ENCODE measurements at places on chromosomes 1 and 21. TPM values are rescaled to one million over a fixed set of nuclear protein-coding genes. Genes with fewer than 3 reads are reported as not detected.

- DNase-seq = no peak
Observed at GRCh38 chr1:36925251-36925650, 109.1 kb downstream of the GRIK3 start.

DNA sequence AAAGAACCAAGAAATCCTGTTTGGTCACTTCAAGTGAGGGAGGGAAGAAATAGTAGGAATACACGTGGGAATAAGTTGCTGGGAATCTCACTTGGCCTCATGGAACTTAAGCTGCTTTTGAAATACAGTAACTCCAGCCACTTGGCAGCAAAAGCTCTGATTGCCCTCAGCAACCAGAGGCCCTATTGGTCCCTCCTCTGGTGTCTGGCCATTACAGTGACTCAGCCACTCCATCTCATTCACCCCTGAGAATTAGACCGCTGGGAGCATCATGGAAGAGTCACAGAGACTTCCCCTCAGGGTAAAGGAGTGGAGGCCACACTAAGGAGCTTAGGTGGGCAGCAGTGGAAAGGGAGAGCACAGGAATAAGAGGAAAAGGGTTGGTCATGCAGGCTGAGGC lies 99.6 kb downstream of the ELAVL4 start:
- DNase-seq = no peak

GRCh38 chr21:34877485-34878128 lies 171.5 kb downstream of the RUNX1 start:
- no peak for DNase-seq

DNA sequence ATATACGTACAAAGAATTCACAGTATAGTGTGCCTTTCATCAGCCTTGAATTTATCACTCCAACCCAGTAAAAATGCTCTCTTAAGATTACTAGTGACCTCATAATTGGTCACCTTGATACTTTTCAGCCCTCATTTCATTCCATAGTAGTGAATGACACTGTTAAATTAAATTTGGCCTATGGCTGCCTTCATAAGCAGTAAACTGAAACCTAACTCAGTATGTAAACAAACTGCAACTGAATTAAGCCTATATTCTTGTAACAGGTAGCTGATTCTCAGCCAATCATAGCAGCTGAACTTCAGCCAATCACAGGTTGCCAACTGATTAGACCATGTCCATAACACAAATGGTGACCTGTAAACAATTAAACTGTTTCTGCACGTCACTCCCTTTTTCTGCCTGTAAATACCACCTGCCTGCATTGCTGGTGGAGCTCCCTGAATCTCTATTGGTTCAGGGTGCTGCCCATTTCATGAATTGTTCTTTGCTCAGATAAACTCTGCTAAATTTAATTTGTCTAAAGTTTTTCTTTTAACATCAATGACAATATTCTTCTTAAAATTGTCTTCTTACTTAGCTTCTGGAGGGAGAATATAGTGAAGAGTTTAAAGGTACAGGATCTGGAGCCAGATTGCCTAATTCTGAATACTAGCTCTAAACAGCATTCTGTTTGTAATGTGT lies 24.0 kb upstream of the CAMSAP2 start:
- no peak for DNase-seq

- no peak for DNase-seq
Observed at GRCh38 chr21:38796424-38796823, 9.3 kb upstream of the ETS2 start.

GRCh38 chr1:41024953-41025352 lies 3.4 kb upstream of the SLFNL1 start:
- DNase-seq = no peak

DNA sequence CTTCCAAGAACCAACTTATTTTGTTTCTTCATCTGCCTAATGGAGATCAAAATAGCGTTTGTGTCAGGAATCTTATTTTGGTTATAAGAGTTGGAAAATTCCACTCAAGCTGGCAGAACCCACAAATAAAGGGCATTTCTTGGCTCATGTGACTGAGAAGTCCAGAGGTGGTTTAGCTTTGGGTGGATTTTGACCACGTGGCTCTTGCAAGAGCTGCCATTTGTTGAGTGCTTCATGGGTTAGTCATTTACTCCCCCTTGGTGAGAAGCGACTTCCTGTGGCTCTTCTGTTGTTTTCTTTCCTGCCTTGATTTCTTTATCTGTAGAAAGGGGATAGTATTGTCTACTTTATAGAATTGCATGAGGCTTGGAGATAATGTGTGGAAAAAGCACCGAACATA lies 9.5 kb upstream of the RNF186 start:
- DNase-seq = no peak

DNA sequence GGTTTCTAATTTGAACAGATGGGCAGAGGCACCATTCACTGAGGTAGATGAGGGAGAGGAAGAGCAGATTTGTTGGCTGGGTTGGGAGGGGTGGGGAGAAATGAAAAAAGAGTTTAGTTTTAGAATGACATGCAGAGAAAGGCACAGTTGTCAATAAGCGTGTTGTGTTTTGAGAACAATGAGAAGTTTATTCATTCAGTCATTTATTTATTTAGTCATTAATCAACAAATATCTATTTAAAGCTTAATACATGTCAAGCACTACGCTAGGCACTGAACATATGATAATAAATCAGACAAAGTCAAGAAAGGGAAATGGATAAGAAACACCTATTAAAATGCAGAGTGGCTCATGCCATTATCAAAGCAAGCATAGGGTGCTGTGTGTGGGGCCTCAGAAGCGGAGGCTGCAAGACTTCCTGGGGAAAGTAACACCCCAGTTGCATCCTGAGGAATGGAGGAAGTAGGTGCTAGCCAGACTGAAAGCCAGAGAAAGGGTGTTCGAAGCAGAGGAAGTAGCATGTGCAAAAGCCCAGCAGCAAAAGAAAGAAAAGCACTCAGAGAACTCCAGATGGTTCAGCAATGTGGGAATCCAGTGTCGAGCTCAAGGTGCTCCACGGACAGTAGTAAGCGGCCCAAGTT lies 114.1 kb downstream of the RNF220 start:
- DNase-seq = no peak

- no peak for DNase-seq
Observed at GRCh38 chr1:241896670-241896962, 48.6 kb downstream of the EXO1 start.

- DNase-seq = no peak
Observed at GRCh38 chr1:86503406-86504136, 34.8 kb downstream of the CLCA1 start.

GRCh38 chr1:41400225-41400624 lies 39.0 kb downstream of the FOXO6 start:
- DNase-seq = no peak

GRCh38 chr1:14725695-14726094 lies 127.2 kb downstream of the KAZN start:
- no peak for DNase-seq

DNA sequence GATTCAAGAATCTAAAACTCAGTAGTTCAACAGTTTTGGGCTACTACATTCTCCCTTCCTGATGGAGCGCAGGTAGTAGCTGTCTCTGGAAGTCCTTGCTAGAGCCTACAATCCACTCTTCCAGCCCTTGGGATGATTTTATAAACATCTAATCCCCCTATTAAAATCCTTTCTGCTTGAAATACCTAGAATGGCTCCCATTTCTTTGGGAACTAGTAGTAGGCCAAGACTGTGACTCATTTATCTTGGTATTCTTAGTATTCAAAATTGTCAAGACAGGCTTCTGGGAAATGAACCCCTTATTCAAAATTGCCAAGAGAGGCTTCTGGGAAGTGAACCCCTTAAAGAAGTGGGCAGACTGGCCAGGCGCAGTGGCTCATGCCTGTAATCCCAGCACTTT lies 142.5 kb upstream of the FGGY start:
- DNase-seq = no peak

DNA sequence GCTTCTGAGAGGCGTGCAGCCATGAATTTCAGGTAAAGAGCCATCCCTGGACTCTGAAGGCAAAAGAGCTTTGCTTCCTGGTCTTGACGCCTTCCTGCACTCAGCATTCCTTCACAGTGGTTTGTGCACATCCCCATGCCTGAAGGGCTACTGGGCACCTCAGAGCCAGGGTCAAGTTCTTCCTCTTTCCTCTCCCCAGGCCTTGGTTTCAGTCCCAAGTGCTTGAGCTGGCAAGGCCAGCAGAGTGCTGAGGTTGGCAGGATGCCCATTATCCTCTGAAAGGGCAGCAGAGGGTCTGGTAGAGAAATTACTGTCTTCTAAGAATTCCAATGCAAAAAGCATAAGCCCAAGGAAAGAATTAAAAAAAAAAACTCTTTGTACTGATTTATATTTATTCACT lies 1064.9 kb downstream of the TTLL7 start:
- no peak for DNase-seq

GRCh38 chr1:205172729-205173366 lies 38.7 kb downstream of the DSTYK start:
- DNase-seq = no peak

Gene ADGRL2
- 158 TPM for polyA plus RNA-seq

Gene TPTE
- not detected for polyA plus RNA-seq

Gene SYCP1
- 0.53 TPM for polyA plus RNA-seq

Gene TBX15
- polyA plus RNA-seq = 0.39 TPM

Gene GRHL3
- polyA plus RNA-seq = 2.7 TPM

Gene ACTA1
- 0.89 TPM for polyA plus RNA-seq

Gene NPL
- polyA plus RNA-seq = 8.1 TPM

Gene KCNT2
- 12.2 TPM for polyA plus RNA-seq

Gene TEX38
- 0.24 TPM for polyA plus RNA-seq

Gene SYT2
- polyA plus RNA-seq = 3.5 TPM
